Mesendoderm (in vitro differentiated cells): ENCODE measurements at places on chromosomes 4 and X.

DNA sequence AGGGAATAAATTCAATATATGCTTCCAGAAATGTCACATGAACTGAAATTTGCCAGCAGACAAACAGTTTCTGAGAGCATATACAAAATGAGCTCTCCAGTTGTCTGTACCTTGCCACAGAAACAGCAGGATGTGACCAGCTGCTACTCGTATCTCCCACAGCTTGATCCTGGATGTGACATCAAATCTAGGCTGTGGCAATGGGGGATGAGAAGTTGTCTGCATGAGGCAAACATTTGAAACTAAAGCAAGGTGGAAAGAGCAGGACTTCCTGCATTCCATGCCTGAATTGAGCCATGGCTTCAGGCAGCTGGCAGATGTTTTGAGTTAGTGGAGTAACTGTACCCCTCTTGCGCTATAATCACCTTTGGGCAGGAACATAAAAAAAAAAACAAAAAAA is 1724.0 kb downstream of the RPA4 start:
- DNase-seq, result peak; percentile 72

DNA sequence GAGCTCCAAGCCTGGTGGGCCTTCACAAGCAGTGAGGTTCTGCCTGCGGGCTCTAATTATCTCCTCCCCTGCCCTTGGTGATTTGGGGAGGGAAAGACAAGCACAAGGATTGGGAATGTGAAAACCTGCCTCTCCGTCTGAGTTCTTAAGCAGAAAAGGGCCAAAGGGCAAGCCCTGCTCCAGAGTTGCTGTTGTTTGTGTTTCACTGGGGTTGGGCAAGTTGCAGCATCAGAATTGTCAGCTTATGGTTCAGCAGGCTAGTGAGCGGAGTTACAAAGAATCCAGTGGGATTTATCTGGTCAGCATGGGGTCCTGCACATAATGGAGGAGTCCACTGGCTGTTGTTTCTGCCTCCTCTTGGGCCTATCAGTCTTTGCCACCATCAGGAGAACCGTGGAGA is 60.5 kb downstream of the NHS start:
- peak; percentile 43 for DNase-seq

DNA sequence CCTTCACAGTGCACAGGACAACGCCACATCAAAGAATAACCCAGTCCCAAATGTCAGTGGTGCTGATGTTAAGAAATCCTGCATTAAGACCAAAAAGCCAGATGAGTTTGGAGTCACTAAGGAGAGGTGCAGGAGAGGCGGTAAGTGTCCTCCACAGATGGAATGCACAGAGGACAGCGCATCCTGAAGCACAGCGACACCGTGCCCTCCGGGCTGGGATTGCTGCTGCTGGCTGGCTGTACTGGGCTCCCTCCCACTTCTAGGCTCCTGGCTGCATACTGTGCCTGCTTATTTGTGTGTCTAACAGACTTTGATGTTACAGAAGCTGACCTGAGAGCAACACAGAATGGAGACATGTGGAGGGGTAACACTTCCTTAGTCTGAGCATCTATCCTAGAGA is 325.6 kb upstream of the BOD1L1 start:
- no peak for DNase-seq

- no peak for DNase-seq
These were observed 13.4 kb downstream of the RBMX start for GRCh38 chrX:136867096-136867491.

- DNase-seq, result no peak
These were observed 263.0 kb downstream of the IQCM start for GRCh38 chr4:149552601-149553000.

DNA sequence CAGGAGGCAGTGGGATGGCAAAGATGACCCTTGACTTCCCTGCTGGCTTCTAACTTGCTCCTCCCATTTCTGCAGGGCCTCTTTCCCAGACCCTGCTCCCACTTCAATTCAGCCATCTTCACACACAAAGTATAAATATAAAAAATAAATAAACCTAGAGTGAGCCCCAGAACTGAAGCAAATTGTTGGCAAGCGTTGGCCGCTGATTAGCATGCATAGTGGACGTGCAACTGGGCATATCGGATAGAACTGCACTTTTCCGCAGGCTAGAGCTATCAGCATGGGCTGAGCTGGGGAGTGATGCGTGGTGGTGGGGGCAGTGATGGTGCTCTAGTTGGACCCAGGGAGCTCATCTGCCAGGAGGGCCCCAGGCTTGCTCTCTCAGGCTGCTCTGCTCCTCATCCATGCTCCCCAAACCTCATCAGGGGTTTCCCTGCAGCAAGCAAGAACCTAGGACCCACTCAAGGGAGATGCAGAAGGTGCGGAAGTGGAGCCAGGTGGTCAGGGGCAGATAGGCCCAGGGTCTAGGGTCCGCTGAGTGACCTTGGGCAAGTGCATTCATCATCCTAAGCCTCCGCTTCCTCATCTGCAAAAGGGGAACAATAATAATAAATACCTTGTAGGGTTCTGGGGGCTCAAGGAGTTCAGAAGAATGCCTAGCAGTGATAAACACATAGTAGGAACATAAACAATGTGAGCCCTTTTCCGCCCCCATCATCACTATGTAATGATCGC is 146.8 kb upstream of the PJA1 start:
- DNase-seq, result no peak
